ENCODE measurements at places on chromosomes 3 and 15.

DNA sequence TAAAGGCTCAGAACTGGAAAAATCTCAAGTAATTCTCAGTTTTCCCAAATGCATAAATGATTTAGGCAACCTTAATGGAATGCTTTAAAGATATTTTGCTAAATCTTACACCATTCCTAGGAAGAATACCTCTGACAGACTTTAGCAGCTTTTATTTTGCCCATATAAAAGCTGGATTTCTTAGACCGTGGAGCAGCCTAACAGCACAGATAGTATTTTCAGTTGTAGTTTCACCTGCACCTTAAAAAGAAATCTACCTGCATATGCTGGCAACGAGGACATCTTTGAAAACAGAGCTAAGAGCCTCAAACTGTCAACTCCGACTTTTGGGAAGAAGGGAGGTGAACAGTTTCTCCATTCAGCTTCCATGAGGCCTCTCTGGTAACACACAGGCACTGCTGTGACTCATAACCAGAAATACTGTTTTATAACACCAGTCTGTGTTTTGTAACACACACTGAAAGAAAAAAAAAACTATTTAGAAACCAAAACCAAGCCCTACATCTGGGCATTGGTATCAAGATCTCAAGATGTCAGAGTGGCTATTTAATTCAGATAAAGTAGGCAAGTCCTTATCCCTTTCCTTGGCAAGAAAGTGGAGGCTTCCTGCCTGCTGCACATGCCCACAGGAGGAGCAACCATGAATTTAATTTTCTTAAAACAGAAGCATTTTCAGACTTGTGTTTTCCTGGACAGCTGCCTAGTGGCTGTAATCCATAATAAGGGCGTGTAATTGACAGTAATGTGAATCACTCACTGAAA is 181.5 kb upstream of the ICE2 start:
- no peak for DNase-seq

- no peak for DNase-seq
Measured at GRCh38 chr15:60706145-60706544, 227.2 kb upstream of the ICE2 start.

DNA sequence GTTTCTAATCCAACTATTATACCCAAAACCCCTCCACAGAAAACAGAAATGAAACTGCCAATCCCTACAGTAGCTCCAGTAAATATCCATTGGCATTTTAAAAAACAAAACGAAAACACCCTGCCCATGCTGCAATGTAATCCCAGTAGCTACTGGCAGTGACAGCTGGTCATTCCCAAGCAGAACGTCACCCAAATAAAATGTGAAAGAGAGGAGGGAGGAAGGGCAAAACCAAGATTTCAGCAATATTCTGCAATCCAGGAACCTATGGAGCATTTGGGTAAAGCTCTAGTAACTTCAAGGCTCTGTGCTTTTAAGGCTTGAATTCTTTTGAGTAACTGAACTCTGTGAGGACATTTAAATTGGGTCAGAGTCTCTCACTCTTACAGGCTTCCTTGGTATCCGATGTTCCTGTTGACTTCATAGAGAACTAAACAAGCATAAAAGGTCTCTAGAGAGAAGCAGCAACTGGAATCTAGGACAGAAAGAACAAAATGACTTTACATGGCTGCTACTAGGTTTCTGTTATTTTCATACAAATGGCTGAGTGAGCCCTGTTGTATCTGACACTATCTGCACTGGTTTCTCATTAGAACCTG is 136.2 kb downstream of the TNIK start:
- DNase-seq = no peak

DNA sequence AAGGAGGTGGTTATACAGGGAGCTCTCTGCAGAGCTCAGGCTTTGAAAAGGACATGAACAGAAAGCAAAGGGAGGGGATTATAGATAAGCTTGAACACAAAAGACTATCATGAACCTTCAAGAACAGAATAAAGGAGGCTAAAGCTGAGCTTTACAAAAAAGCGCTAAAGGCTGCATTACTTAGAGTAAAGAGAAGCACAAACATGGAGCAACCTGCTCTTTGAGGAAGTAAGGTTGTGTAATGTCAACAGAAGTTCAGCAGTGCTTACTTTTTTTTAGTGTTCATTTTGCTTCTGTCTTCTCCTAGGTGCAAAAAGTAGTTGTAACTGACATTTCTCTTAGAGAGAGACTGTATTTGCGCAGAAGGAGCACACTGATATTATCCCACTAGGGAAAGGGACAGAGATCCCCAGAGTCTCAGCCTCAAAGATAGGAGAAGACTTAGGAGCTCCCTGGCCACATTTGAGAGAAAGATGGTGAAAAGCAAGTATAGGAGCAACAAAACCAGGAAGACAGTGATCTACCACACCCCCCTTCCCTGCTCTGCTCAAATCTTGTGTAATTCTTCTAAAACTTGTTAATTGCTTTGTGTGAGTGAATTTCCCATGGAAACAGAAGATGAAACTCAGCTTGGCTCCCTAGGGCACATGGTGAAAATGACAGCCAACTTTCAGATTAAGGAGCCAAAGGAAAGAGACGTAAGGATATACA is 54.7 kb downstream of the QTRT2 start:
- DNase-seq = no peak
